Stimulated activated naive CD4-positive, alpha-beta T cell (primary cell): ENCODE measurements at places on chromosomes 1 and 21.

DNA sequence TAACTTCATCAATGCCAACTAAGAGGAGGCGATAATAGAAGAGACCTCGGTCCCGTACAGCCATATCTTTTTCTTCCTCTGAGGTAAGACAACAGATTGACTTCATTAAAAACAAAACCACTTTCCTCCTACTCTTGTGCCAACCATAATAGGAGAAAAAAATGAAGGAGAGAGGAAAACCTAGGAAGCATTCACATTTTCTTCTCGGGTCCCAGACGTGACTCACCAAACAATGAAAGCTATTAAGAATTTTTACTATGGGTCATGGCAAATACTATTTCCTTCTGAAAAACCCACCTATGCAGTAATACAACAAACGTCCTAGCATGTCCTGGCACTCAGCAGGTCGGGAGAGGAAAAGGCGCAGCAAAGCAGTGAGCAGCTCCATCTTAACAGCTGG, 8.6 kb upstream of the BCL2L15 start:
- no peak for DNase-seq

DNA sequence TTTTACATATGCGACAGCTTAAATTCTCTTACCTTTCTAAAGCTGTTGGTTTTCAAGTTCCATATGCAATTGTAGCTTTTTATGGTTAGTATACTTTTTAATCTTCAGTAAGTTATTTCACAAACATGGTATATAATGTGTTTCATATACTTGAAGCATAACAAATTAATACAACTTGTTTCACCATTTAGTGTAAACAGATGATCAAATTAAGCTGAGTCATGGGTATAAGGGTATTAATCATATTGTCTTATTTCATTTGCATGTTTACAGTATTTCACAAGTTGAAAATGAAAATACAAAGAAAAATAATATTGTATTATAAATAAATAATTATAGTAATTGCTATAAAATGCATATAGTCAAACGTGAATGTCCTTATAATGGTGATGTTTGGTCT, 92.1 kb downstream of the PTPRC start:
- DNase-seq: no peak

- DNase-seq: no peak
Measured at GRCh38 chr1:95323123-95323522, 89.1 kb downstream of the RWDD3 start.

DNA sequence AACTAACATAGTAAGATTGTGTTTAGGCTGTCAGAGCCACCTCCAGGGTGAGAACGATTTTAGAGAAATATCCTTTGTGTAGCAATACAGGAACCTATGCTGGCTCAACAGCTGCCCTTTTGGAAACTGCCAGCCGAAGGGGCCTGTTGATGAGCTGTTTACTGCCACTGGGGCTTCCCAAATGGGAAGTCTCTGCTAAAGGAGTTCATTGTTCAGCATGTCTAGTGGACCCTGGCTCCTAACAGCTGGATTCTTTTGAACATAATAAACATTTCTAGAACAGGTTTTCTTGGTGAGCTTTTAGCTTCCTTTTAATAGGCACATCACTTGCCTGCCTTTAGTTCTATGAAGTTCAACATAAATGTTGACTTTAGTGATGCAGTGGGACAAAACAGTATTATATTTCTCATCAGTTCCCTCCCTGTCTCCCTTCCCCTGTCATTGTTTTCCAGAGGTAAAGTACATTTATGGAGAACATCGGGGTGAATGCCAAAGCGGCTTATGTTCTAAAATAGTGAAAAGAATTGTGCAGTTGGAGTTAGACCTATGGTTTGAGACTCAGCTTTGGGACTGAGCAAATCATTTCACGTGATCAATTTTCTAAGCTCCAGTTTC, 57.4 kb downstream of the UCK2 start:
- DNase-seq: no peak

GRCh38 chr1:18719786-18720451, 89.3 kb downstream of the PAX7 start:
- DNase-seq: no peak

DNA sequence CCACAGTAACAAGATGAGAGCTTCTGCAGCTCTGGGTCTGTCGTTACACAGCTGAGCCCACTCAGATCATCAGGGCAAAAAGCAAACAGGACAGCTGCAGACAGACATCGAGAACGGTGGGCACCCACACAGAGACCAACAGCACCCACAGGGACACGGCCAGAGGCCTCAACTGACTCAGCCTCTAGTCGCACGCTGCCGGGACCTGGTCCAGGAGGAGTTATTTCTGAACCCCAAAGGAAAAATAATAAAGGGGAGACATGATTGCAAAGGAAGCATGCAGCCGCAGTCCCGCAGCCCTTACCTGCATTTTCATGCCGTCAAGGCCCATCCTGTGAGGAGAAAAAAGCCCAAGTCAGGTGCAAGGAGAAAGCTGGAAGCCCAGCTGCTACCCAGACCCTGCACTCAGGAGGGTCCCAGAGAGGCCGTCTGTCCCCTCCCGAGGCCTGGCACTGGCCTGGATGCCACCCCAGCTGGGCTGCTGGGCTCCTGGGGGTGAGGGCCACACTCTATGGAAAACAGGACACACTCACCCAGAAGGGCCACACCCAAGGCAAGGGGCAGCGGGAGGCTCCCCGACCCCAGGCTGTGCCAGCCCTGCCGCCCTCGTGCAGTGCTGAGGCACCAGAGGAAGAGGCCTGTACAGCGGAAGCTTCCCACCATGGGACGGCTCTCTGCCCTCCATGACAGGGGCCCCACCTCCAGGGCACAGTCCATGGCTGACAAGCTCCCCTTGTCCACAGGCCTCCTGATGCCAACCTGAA, 15.7 kb downstream of the LSS start:
- no peak for DNase-seq

DNA sequence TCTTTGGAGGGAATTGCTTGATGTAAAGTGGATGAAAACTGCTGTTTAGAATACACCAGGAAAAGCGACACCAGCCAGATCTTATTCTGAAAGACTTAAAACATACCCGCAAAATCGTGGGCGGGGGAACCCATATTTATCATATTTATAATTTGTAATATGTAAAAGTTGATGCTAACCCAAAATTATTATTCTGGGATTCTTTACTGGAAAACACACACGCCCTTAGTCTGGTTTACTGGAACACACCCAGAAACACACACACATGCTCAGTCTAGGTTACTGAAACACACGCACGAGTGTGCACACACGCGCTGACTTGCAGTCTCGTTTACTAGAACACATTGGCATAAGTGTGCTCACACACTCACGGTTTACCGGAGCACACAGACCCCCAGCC, 32.5 kb downstream of the ATP5PO start:
- DNase-seq: no peak

DNA sequence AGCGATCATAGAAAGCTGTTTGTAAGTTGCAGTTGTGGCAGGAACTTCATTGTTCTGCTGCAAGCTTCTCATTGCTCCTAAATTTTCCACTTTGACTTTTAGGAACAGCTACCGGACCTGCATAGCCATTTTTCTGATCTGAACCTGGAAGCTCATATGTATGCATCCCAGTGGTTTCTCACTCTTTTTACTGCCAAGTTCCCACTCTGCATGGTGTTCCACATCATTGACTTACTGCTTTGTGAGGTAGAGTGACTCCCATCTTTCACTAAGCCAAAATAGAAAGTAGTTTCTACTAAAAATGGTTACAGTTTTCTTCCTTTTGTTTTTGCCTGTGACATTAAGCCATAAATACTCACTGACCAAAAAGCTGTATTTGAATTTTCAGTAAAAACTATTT, 254.2 kb downstream of the GPR52 start:
- no peak for DNase-seq

DNA sequence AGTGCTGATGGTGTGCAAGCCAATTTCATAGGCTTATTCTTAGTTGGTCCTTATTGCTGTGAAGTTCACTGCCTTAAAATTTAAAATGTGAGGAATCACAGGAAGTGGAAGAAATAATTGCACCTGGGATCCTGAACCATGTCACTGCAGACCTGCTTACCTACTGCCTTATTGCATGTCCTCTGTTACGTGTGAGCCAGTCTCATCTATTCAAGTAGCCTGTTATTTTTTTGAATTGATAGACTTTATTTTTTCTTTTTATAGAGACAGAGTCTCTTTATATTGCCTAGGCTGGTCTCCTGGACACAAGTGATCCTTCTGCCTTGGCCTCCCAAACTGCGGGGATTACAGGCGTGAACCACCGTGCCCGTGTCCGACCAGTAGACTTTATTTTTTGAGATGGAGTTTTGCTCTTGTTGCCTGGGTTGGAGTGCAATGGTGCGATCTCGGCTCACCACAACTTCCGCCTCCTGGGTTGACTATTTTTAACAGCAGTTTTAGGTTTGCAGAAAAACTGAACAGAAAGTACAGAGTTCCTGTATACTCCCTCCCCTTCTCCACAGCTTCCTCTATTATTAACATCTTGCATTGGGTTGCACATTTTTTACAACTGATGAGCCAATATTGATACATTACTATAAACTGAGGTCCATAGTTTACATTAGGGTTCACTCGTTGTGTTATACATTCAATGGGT, 14.0 kb upstream of the DISC1 start:
- DNase-seq: peak; percentile 5

DNA sequence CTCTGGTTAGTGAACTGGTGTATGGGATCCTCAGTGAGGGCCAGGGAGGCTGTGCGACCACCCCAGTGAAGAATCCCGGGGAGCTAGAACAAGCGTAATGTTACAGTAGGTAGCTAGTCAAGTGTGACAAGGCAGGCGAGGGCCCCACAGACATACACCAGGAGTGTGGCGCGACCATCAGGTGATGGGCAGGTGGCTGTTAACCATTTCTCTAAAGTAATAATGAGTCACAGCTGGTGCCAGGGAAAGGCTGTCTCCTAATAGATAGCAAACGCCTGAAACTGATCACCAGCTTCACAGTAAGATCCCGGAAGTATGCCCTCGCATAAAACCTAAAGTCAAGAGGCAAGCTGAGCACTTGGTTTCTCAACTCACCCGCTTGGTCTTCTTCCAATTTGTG, 40.5 kb upstream of the TARBP1 start:
- DNase-seq: no peak

GRCh38 chr1:26375081-26375480, 2.5 kb upstream of the ZNF683 start:
- no peak for DNase-seq

DNA sequence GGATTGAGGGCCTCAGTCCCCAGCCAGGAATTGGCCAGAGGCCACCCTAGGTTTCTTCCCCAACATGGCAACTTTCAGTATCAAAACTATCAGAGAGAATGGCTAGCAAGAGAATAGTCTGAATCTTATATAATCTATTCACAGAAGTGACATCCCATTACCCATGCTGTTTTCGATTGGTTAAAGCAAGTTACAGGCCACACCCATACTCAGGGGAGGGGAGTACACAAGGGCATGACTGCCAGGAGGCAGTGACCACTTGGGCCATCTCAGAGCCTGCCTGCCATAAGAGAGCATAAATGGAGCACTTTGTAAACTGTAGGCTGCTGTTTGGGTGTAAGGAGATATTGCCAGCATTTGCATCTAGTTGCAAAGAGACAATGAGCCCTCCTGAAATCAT, 65.4 kb downstream of the FAM163A start:
- no peak for DNase-seq

GRCh38 chr1:99131546-99131945, 126.9 kb upstream of the PLPPR5 start:
- no peak for DNase-seq

DNA sequence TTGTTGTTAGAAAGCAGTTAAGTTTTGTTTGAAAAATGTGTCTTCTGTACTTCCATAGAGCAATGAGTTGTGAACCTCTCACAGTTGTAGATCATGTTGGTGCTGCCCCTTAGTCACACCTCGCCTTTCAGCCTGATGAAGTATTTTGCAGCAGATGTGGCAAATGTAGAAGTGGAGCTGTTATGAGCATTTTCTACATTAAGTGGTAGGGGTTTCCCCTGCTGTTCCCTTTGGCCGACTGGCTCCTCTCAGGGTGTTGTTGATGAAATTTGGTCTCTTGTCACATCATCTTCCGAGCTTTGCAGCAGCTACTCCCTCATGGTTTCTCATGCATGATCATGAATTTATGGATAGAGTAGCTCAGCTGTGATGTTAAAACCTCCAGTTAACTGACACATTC, 33.6 kb upstream of the DENND1B start:
- DNase-seq: no peak

GRCh38 chr1:23559985-23560741, 862 bp upstream of the ID3 start:
- DNase-seq: no peak

DNA sequence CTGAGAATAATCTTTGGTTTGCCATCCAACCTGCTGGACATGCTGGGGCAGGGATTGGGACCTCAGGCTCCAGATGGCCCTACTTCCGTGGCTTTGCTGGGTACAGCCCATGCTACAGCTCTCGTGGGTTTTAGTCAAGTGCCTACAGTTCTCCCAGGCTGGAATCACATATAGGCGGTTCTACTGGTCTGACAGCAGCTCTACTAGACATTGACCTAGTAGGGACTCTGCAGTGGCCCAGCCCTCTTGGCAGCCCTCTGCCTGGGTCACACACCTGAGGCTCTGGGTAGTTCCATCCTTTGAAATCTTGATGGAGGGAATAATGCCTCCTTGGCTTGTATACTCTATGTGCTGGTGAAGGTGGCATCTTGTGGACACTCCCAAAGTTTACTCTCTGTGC, 72.2 kb downstream of the PGM1 start:
- no peak for DNase-seq

- DNase-seq: no peak
Measured at GRCh38 chr1:23699280-23700179, 7.9 kb downstream of the RPL11 start.

GRCh38 chr1:6832531-6833188, 47.4 kb downstream of the CAMTA1 start:
- DNase-seq: no peak

DNA sequence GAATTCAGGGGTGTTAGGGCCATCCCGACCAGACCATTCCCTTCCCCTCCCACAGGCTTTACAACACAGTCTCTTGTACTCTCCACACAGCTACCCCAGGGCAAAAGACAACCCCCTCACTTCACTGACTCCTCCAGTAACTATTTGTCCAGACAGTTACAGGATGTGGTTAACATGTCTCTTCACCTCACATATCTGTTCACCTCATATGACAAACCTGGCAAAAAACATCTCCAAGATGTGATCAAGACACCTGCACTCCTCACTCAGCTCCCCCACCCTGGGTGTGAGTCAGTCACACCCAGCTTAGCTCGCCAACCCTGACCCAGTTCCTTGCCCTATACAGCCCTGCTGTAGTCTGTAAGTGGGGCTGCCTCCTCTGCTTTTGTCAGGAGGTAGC, 490.5 kb upstream of the CHRM3 start:
- no peak for DNase-seq

DNA sequence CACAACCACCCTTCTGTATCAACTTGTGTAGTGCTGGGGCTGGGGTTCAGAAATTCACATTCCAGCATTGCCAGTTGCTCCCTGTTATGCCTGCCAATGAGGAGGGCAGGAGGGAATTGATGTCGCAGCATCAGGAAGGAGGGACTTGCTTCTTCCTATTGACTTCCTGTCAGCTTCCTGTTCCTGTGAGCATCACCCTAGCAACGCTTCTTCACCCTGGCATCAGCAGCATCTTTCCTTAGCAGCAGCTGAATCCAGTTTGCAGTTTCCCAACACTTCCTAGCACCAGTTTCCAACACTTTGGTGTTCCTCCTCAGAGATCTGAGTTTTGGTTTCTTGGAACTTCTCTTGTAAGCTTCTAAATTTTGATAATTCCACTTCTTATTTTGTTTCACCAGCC, 8.9 kb upstream of the TRIM62 start:
- no peak for DNase-seq

- no peak for DNase-seq
Measured at GRCh38 chr1:226710501-226710900, 28.6 kb downstream of the ITPKB start.

GRCh38 chr1:220198186-220199005, 73.9 kb downstream of the RAB3GAP2 start:
- no peak for DNase-seq

GRCh38 chr1:206895837-206896242, 1.4 kb upstream of the IL24 start:
- DNase-seq: no peak
